ENCODE measurements at places on chromosomes 7 and 10.

DNA sequence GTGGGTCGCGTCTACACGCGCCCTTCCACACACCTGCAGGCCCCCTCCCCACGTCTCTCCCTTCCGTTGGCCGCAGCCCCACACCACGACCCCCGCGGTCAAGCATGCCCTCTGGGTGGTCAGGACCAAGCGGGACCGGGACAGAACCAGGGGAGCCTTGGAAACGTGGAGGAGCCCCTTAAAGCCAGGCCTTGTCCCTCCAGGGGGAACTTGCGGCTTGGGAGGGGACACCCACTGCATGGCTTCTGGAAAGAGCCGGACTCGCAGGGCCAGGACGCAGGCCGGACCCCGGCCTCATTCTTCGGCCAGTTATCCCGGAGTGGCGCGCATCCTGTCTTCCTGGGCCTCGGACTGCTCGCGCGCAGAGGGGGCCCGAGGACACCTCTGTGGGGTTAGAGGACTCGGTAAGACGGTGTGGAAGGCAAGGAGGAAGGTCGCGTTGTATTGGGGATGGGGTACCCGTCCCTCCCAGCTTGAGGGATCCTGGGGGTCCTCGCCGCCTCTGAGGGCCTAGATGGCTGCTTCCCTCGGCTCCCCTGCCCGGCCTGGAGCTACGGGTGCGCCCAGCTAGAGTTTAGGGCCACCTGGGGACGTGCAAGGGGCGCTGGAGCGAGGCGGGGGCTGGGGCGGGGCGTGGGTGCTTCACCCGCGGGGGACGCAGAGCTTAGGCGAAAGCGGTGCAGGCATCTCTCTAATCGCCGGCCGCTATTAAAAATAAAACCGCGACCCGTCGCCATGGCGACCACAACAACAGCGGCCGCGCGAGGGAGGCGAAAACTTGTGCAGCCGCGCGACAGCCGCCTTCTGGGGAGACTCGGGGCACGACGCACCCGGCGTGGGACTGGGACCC lies 1.8 kb upstream of the PDGFA start:
- DNase-seq = no peak

- no peak for DNase-seq
Measured at GRCh38 chr7:115749924-115750323, 280.6 kb downstream of the TFEC start.

DNA sequence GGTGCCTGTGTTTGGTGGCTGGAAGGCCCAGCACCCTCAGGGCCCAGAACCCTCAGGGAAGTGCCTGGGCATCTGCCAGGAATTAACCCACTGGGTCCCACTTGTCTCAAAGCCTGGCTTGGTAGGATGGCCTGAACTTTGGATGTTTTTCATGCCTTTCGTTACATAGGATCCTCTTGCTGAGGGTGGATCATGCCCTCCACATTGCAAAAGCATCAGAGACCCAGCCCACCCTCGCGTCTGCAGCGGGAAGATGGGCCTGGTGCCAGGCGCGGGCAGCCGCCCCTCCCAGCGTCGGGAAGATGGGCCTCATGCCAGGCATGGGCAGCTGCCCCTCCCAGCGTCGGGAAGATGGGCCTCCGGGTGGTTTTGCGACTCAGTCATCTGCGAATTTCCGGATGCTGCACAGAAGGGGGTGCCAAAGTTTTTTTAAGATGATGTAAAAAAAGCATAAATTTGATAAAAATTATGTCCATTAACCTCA lies 51.9 kb upstream of the PRKAR1B start:
- DNase-seq = no peak

DNA sequence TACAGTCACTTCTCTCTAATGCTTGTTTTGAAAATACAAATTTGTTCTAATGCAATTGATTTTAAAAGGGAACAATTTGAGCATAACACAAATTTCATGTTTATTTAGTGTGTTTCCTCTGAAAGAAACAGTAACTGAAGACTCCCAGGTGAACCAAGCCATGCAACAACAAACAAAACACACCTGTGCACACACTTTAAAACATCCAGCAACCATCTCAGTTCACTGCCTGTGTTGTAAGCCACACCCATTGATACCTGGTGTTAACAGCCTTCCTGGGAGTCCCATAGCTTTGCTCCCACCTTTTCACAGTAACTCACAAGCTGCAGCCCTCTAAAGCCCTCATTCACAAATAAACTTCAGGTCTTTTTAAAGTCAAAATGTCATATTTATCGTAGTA lies 89.3 kb downstream of the DOCK4 start:
- DNase-seq = no peak

DNA sequence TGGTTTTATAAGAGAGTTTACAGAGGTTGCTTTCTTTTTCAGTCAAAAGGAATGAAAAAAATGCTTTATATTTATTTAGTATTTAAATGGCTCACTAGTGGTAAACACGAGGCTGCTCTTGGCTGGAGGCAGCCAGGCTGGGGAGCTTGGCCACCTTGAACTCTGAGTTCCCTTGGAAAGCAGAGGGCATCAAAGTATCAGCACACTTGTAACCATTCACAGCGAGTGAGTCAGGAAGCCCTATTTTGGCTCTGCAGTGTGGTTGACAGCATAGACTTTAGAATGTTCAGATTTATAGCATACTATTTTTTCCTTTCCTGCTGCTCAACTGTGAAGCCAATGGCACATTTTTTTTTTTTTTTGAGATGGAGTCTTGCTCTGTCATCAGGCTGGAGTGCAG lies 51.6 kb downstream of the CYCS start:
- DNase-seq = no peak

- no peak for DNase-seq
Measured at GRCh38 chr10:103556383-103557007, 63.0 kb downstream of the NEURL1 start.

GRCh38 chr10:31413325-31413724 lies 94.3 kb downstream of the ZEB1 start:
- DNase-seq = no peak

GRCh38 chr7:153470004-153470671 lies 582.1 kb upstream of the DPP6 start:
- no peak for DNase-seq

DNA sequence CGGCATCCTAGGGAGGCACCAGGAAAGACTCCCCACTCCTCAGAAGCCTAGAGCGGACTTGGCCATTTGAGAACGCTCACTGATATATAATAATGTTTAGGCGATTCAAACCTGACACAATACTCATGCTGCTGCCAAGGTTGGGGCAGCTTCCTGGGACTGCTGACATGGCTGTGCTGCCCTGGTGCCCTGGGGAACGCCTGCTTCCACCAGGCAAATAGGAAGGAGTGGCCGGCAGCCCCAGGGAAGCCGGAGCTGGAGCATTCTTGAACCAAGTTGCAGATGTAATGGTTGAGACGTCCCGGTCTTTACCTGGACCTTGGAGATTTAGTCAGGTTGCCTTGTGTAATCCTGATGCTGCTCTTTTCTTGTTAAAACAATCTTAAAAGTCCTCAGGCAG lies 8.8 kb downstream of the GDF10 start:
- no peak for DNase-seq

GRCh38 chr7:105800849-105801534 lies 75.4 kb downstream of the ATXN7L1 start:
- no peak for DNase-seq

- no peak for DNase-seq
Measured at GRCh38 chr7:69732203-69732602, 133.9 kb downstream of the AUTS2 start.

DNA sequence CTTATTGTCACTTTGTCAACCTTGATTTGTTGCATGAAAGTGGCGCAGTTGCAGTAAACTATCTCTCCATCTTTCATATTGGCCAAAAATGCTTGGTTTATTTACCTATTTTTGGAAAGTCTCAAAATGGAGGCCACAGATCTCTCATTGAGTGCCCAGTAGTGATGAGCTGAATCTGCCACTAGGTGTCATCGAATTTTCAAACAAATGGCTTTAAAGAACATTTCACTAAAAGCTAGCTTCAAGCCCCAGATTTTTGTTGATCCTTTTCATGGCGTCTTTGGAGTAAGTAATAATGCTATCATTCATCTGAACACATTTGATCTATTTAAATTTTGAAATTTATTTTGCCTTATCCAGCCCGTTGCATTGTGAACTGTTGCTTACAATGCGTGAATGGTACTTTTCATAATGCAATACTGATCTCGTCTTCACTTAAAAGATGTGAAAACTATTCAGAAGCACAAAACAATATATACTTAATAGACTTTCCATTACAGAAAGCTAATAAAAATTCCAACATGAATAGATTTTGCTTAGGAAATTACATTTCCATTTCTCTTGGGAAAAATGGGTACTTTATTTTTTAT lies 236.2 kb downstream of the DNAJB9 start:
- DNase-seq = no peak

DNA sequence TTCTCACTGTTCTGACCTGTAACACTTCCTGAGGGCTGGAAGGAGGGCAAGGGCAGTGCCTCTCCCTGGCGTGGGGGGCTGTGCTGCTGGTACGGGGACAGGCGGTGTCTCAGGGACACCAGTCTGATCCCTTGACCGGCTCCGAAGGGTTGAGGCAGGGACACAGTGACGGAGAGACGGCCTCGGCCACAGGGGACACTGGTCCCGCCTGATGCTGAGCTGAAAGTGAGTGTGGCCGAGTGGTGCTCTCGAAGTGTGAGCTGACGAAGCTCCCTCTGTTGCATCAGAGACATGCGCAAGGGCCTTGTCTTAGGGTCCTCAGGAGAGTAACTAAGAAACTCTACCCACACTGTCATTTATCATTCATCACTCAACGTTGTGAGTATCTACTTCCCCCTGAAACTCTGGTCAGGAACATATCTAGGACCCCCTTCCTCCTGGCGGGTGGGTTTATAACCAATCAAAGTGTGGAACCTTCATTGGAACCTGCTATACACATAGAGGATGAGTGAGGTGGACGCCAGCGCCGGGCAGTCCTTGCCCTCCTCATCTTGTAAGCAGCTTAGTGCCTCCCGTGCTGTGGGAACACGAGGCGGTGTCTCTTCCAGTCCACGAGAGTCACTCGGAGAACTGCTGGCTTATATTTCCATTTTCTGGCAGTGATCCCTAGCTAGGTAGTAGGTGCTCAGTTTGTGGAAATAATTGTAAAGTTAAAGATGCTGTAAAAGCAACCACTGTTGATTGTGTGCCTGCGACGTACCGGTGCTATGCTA lies 283.1 kb downstream of the DNAJB6 start:
- no peak for DNase-seq

DNA sequence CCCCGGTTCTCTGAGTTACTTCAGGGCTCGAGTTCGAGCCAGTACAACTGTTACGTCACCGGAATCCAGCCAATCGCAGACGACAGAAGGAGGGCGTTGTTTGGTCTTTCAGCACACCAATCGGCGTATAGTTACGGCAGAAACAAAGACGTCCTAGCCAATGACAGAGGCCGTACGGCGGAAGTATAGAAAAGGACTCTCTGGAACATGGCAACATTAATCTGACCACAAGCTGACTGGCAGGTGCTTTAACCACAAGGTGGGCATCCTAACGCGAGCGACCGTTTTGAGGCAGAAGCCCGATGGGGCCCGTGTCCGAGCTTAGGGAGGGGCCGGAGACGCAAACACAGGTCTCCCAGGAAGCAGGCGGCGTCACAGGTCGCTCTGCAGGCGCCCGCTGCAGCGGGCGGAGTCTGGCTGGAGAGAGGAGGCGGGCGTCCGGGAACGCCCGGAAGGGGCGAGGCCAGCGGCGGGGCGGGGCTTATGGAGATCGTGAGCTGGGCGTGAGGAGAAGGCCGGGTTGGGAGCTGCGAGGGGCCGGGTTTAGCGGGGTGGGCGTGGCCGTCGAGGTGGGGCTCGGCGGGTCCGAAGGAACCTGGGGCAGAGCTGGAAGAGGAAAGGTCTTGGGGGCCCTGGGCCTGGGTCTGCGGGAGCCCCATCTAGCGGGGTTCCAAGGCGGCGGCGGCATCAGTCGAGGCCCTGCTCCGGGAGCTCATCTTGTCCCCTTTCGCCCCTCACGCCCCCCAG lies at the start of gene MOSPD3:
MOSPD3 (plus strand) TSS at position 558 of the 747 bp plus-strand sequence. CDS start 252 bp downstream, outside the sequence.
- peak; percentile 93 for DNase-seq

DNA sequence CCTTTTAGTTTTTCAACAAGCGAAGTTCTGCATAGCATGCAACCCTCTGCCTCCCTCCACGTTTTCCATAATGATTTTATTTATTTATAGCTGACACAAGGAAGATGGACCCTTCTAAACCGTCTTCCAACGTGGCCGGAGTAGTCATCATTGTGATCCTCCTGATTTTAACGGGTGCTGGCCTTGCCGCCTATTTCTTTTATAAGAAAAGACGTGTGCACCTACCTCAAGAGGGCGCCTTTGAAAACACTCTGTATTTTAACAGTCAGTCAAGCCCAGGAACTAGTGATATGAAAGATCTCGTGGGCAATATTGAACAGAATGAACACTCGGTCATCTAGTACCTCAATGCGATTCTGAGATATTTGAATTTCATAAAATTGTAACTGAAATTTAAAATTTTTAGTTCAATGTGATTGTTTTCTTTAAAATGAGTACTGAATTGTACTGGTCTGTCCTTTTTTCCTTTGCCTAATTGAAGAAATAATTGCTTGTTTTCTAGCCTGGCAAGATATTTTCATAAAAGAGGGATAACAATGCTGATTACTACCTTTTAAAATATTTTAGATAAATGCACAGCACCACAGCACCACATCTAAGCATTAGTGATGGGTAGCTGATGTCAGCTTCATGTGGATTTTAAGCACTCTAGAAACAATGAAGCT lies 41.5 kb upstream of the SLC39A12 start:
- no peak for DNase-seq

GRCh38 chr10:15137036-15137359 lies 31.5 kb downstream of the NMT2 start:
- no peak for DNase-seq

DNA sequence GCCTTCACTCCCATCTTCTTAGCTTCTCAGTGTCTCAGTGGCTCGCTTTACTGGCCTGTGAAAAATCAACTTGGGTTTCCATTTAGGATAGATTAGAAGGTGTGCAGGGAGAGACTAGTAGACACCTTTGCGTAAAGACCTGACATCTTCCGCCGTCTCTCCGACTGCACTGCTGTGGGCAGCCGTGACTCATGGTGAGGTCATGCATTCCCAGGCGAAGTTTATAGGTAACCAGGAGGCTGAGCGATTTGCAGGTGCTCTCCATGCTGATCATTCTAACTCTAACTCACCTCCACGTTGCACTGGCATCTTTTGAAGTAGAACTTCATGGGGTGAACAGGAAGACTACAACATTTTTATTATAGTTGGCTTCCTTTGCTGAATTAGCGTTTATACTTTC lies 68.0 kb upstream of the ZNF438 start:
- no peak for DNase-seq

- DNase-seq = no peak
Measured at GRCh38 chr7:97844036-97844435, 28.2 kb downstream of the ASNS start.

GRCh38 chr7:150568714-150569113 lies 1.5 kb downstream of the GIMAP4 start:
- DNase-seq = no peak

DNA sequence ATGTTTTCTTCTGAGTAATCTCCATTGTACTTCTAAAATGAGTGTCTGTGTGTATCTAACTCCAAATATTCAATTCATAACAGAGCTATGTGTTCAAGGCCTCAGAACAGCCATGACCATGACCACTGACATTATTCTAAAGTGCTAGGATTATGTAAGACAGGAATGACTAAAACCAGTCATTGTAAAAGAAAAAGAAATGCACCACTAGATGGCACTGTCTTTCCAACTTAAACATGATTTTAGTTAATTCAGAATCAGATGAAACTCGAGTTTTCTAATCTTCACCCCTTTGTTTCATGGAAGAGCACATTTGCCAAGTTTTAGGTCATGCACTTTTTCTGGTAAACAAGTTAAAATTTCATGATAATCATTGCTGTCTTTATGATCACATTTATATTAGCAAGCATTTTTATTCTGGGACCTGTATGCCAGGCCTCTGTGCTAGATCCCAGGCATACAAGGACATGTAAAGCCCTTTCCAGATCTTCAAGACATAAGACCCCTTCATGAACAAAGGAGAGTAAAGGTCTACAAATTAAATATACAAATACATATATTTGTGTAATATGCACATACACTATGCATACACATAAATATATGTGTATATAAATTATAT lies 26.1 kb upstream of the RSU1 start:
- DNase-seq = no peak
